ENCODE measurements at places on chromosomes 2 and 18.
A peak's percentile ranks its signal among the peaks of the same experiment; 100 is the strongest.

GRCh38 chr2:190578158-190579057 lies 43.9 kb upstream of the NEMP2 start:
- DNase-seq, result no peak

DNA sequence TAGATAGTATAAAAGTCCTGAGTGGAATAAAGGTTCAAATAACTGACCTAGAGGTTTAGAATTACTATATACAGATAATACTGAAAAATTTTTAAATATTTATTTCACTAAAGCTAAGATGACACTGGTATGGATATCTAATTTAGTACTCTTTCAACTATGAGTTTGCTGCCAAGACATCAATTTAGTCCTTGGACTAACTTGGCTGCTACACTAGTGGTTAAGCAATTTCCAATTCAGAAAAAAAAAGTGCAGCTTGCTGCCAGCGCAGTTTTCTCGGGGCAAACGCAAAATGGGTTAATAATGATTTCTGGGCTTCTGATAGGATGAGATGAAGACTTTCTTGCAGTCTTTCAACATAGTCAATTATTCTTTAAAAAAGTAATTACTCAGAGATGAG lies 10.8 kb downstream of the BUB1 start:
- DNase-seq, result no peak

DNA sequence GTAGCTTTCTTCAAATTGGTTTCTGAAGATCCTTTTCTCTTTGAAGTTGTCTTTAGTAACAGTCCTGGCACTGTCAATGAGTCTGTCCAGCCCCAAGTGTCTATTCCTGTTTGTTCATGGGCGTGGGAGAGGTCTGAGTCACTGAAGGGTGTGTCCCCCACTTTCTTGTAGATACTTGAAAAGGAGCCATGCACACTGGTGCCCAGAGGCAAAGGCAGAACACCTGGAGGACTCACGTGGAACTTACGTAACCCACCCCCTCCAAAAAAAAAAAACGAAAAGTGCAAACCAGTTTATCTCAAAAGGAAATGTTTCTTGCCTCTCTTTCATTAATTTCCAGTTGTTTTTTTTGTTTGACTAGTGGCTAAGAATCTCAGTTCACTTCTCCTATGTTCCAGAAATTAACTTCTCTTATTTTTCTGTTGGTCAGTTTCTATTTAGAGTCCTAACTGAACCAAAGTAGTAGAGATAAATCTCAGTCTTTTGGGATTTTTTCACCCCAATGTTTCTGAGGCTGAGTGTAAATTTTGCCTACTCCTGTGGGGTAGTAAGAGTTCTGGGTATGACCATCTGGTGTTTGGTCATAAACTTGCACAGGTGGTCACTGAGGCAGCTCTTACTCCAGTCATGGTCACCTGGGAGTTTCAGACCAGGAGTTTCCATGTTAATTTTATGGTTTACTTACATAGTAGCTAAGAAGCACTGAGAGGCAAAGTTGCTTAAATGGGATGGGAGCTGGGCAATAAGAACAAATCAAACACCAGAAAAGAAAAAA lies 54.9 kb downstream of the DSC3 start:
- no peak for DNase-seq

GRCh38 chr2:35794796-35795450 lies 560.7 kb upstream of the CRIM1 start:
- no peak for DNase-seq

DNA sequence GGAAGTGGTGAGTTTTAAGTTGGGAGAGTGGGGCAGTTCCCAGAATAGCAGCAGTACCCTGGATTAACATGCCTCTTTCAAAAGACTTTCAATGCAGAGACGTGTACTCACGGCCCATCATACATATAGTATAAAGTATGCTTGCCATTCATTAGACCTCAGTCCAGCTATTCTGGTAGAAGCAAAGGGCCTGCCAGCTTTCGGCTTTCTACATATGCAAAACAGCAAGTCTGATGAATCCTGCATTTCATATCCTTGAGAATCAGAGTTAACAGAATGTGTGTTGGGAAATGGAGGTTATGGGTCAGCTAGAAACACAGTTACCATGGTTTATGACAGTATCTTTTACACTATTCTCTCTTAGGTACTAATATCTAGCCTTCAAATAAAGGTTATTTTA lies 27.5 kb downstream of the SATB2 start:
- no peak for DNase-seq

DNA sequence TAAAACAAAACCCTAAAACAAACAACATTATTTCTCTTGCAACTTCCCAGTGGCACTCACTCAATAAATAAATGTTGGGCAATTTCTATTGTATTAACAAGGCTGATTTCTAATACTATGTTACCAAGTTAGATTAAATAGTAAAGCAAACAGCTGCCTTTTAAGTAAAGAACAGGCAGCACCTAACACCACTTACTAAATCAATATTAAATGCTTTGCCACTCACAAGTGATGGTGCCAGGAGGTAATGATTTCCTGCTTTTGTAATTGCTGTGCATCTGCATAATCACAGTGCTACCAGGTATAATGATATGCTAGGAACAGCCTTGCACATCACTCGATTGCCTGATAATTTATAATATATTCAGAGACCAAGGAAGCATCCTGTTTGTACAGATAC lies 276.5 kb downstream of the NBAS start:
- DNase-seq, result no peak

DNA sequence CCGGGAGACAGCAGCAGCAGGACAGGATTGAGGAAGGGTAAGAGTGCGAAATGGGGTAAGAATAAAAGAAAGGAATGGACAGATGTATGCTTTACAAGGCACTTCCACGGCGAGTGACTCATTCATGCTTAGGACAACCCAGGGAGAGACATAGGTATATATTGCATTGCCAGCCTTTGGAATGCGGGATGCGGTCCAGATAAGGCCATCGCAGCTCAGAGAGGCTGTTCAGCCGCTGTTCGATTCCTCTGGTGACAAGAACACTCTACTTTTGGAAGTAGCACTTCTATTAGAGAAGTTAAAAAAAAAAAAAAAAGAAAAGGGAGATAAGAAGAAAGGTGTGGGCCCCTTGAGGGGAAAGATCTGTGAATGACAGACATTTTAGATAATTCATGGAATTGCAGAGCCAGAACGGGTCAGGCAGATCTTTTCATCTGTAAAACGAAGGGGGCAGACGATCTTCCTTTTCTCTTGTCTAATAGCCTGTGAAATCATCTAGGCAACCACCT lies 819 bp upstream of the NCOA1 start:
- DNase-seq, result no peak

- DNase-seq, result no peak
Observed at GRCh38 chr2:223054193-223054781, 2.3 kb downstream of the KCNE4 start.

GRCh38 chr2:7878786-7879482 lies 802.9 kb upstream of the ID2 start:
- DNase-seq, result no peak

DNA sequence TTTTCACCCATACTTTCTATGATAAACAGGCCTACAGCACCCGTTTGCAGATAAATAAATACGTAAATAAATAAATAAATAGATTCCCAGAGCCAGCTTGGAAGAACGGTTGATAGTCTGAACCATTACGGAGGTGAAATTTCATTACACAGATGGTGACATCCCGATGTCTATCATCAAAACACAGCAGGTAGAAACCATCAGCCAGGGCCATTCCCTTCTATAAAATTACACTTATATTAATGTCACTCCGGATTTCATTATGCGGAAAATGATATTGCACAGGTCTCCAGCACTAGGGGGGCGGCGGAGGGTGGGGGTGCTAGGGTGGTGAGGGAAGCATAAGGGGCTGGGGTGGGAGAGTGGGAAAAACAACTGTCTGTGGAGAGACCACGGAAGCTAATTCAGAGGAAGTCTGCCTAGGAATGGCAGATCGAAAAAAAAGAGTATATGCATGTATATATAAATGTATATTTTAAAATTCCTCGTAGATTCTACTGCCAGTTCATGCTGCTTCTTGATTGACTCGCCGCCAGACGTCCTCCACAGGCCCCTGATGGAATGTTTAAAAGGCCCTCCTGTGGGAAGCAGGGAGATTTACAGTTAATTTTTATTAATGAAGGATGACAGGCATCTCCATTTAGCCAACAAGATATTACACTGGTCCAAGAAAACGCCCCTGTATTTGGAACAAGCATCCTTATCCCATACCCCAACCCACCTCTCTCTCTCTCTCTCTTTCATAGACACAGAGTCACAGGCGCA lies 1906.0 kb upstream of the PIK3C3 start:
- DNase-seq, result no peak

DNA sequence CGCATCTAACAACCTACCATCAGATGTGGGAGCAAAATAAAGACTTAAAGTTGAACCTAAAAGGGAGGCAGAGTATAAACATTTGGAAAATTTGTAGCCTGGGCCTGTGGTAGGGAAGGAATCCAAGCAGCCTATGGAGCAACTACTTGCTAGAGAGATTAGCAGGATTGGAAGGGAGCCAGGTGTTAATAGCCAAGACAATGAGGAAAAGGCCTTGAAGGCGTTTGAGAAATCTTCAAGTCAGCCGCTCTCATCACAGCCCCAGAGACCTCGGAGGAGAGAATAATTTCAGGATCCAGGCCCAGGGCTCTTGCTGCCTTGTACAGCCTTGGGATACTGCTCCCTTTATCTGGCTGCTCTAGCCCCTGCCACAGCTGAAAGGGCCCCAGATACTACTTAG lies 219.7 kb downstream of the THSD7B start:
- DNase-seq, result no peak

GRCh38 chr2:75288760-75289159 lies 89.4 kb upstream of the TACR1 start:
- no peak for DNase-seq

DNA sequence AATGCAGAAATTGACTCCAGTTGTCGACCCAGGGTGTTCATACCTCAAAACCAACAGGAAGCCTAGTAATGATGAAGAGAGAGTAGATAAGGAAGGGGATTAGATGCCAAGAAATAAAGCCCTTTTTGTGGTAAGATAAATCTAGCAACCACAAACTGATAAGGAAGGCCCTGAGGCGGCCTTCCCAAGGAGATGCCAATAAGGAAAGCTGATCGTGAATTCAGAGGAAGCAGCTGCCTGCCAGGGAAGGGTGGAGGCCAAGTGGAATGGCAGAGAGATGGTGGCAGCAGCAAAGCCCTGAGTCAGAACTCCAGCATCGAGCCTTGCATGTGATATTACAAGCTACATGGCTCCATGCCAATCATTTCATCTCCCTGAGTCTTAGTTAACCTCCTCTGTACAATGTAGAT lies 126.3 kb downstream of the IRS1 start:
- DNase-seq, result peak; percentile 1

GRCh38 chr2:219082332-219082958 lies 21.7 kb upstream of the IHH start:
- no peak for DNase-seq

DNA sequence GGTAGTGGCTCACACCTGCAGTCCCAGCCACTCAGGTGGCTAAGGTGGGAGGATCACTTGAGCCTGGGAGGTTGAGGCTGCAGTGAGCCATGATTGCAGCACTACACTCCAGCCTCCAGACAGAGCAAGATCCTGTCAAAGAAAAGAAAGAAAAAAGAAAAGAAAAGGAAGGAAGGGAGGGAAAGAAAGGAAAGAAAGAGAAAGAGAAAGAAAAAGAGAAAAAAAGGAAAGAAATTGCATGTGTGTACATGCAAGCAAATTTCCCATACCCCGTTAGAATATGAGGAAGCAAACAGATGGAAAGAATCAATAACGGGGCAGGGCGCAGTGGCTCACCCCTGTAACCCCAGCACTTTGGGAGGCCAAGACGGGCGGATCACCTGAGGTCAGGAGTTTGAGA lies 17.9 kb downstream of the TMEM127 start:
- DNase-seq, result no peak

All from nucleus accumbens (tissue), 56 donors.